ENCODE measurements at places on chromosomes 13 and 19.

DNA sequence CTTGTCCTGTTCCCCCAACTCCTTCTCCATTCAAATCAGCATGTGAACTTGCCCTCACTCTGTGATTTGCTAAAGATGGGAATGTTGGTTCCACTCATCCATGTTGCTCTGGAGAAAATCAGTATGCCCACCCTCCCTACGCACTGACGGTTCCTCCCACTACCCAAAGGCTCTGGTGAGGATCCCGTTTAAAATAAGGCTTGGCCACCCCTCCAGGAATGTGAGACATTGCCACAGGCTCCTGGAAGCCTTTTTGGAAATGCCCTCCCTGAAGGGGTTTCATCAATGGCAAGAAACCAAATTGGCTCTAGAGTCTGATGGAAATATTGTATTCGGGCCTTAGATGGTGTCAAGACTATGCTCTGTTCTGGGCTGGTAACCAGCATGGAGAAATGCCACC, 187.3 kb downstream of the USP12 start:
- no peak for DNase-seq

DNA sequence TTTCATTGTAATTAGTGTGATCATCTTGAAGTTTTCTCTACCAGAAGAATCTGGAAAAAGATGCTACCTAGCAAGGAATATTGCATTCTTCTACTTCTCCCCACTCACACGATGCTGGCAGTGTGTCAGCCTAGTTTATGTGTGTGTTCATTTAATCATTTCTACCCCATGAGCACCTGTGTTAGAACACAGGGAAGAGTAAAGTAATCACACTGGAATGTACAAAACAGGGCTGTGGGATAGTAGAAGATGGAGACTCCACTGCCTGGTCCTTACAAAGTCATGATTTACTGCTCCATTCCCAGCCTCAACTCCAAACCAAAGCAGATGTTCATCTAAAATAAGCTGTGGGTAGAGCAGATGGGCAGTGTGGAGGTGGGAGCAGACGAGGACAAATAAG, 47.7 kb upstream of the RGCC start:
- DNase-seq: no peak

- no peak for DNase-seq
These were observed 51.1 kb downstream of the LMO7 start for GRCh38 chr13:75687150-75687763.

GRCh38 chr13:114248011-114248410, 13.3 kb downstream of the CDC16 start:
- no peak for DNase-seq

DNA sequence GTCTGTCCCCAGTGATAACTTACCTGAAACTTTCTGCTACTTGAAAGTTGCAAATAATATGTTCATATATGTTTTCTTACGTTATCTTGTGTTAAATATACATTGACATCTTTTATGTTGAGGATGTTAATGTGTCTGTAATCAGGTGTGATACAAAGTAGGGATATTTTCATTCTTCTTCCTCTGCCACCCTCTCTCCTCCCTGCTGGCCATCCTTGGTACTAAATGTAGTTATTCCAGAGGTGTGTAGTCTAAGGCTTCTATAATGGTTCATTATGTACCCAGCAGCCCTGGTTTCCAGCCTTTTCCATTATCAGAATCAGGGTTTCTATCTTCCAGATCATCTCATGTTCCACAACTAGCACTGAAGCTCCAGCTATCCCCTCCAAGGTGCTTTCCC, 606.7 kb upstream of the KLHL1 start:
- no peak for DNase-seq

DNA sequence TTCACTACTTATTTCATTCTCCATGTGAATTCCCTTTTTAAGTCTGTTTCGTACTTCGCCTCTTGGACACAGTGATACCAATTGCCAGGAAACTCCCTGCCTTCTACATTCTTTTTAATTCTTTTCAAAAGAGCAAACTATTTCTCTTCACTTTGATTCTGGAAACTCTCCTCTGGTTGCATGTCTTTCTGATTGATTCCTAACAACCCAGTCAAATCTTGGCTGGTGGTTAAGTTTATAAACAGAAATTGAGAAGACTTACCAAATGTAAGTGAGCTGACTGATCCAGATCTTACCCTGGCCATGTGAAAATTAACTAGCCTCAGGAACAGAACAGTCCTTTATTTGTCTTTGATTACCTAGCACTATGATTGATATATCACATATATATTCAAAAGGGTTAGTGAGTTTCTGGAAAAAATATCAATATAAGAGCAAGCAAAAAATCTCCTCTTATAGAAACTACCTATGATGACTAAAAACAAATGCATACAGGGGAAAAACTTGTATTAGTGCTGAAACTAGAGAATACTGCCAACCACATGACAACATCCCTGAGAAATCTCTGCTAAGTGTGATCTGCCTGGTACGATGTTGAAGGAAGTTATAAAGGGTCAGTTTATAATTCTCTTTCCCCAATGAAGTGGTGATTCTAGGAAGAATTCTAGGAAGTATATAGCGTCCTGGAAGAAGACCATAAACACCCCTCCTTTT, 152.6 kb upstream of the HTR2A start:
- no peak for DNase-seq
